ENCODE measurements at places on chromosomes 12 and 14.
A peak's percentile ranks its signal among the peaks of the same experiment; 100 is the strongest.

- no peak for DNase-seq
These were observed 18.6 kb downstream of the APOBEC1 start for GRCh38 chr12:7647071-7647470.

GRCh38 chr14:79663453-79663852 is 547.9 kb downstream of the DIO2 start:
- DNase-seq = no peak

DNA sequence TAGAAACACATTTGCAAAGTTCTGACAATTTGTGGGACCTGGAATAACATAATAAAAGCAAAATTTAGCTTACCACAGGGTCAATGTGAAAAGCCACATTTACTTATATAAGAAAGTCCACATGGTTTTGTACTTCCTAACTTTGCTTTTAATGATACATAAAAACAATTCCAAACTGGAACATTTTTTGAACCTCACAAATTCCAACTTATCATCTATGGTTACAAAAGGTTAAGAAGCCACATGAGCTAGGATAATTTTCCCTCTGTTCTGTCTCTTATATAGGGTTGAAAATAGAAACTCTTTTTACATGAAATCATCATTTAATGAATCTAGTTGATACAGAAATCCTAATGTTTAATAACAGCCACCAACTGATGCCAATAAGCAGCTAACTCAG is 8.9 kb upstream of the RERG start:
- DNase-seq = no peak

DNA sequence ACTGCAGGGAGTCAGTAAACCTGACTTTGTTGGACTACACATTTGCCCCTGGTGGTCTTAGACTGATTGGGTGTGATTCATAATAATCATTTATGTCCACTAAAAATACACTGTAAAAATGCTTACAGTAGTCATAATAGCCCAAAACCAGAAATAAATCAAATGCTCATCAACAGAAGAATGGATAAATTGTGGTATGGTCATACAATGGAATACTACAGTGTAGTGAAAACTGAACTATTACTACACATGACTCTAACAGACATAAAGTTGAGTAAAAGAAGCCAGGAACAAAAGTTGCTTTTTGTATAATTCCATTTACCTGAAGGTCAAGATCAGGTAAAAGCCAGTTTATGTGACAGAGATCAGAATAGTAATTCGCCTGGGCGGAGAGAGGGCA is 57.2 kb upstream of the CDKL1 start:
- no peak for DNase-seq

DNA sequence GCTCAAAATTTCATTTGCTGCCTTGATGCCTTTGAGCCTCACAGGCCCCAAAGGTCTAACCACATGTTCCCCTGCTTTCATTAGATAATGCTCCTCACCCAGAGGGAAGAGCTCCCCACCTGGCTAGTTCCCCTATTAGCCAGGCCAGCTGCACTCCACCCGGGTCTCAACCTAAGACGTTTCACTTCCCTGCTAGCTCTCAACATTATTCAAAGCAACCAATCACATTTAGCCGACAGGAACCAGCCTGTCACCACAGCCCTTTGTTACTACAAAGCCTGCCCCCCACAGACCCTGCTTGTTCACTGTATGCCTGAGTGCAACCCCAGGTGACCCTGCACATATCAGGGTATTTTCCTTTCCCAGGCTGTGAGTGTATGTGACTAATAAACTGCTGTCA is 78.6 kb downstream of the SLC15A5 start:
- DNase-seq = no peak

DNA sequence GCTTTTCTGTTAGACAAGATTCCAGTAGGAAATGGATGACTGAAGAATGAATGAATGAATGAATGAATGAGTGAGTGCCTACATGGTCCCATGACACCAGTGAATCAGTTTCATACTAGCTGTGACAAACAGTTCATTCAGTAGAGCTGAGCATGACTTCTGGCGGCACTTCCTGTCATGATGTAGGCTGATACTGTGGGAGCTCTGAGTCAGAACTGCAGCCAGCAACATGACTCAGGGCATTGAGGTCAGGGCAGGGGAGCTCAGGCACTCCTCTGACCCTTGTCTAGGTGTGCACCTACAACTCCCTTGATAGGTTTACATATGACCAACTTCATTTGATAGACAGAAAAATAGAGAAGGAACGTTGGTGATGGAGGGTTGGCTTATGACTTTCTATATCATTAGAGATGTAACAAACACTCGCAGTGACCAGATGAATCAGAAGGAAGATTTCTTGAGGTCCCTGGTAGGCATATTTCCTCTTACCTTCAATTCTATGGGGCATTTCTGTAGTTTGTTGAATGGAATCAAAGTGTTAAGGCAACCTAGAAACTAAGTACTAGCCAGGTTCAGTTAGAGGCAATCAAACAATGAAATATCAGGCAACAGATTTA is 139.3 kb upstream of the ARHGAP5 start:
- no peak for DNase-seq

GRCh38 chr12:57775563-57776246 is 3.3 kb downstream of the EEF1AKMT3 start:
- DNase-seq = no peak

DNA sequence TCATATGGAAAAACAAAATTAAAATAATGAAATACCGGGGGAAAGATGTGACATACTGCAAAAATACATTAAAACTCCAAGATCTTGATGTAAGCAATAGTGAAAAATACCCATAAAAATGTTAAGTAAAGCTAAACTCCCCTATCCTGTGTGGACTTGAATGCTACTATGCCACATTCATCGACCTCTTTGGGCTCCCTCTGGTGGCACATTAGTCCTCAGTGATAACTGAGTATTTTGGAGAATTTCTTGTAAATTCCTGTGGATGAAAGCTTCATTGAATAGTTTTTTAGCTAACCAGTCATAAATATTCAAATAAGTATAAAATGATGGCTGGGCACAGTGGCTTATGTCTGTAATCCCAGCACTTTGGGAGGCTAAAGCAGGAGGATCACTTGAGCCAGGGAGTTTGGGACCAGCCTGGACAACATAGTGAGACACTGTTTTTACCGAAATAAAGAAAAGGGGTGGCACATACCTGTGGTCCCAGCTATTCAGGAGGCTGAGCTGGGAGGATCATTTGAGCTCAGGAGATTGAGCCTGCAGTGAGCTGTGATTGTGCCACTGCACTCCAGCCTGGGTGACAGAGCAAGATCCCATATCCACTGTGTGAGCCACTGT is 42.4 kb upstream of the SGPP1 start:
- no peak for DNase-seq

DNA sequence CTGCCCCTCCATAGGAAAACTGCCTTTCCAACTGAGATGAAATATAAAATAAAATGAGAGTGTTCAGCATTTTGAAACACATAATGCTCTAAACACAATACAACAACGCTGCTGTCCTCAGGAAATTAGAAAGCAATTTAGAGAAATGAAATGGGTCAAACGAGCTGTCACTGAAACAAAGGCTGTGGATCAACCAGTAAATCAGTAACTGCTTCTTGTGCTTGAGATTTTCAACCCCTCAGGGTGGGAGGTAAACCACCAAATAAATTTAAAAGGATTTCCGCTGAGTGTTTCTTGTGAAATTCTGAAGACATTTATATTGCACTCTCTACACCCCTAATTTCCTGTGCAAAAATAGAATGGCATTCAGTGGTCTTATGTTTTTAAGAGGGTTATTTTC is 657.1 kb upstream of the SEL1L start:
- DNase-seq = no peak

GRCh38 chr12:29644536-29645162 is 139.1 kb downstream of the TMTC1 start:
- DNase-seq = no peak

DNA sequence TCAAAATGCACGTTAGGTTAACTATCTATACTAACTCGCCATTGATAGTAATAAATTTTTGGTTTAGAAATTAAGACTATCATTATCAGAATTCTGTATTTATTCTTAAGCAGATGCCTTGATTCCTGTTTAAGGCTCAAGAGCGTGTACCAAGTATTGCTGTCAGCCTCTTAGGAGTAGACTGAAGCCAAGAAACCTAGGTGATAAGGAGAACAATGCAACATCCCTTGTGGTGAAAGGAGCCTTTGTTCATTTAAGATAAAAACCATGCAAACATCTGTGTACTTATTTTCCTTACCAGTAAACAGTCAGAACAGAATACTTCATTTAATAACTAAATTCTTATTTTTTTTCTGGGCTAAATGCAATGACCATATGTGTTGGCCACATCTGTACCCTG is 109.4 kb upstream of the NOVA1 start:
- no peak for DNase-seq

DNA sequence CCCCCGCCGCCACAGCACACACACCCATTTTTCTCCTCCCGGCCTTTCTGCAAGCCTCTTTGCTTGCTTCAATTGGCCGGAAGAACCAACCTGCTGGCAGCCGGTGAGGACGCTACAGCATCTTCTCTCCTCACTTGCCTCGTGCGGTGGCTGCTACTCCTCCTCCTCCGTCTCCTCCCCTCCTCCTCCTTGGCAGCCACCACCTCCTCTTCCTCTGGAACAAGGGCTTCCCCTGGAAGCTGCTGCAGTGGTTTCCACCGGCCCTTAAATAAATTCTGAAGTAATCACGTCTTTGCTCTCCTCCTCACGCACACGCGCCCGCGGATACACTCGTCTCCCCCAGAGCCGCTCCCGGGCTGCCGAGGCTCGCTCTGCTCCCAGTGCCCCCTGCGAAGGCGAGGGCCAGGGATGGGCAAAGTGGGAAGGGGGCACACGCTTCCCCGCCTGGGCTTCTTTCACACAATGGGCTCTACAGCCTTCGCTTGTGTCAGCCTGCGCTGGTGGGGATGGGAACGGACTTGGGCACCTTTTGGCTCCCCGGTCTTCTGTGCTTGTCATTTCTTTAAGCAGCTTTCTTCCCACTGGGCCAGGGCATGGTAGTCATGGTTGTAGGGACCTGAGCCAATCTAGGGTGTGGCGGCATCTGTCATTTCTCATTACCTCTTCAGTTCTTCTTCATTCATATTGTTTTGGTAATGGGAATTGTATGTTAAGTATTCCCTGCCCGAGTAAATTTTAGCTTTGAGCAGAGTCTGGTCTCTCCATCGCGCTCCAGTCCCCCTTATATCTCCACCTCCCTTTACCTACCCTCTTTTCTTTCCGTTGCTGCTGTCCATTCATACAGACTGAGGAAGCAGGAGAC is at the start of gene PPFIA2:
Gene PPFIA2 (minus strand): TSS at position 161 of the 862 bp plus-strand sequence.
- peak; percentile 20 for DNase-seq

- DNase-seq = no peak
These were observed 98.9 kb upstream of the HMGA2 start for GRCh38 chr12:65725376-65725775.

GRCh38 chr14:98174041-98174440 is 1098.0 kb downstream of the BCL11B start:
- no peak for DNase-seq

GRCh38 chr12:64320611-64321010 is 69.9 kb downstream of the C12orf56 start:
- DNase-seq = no peak

All from D721Med (cell line).